ELR (cell line): ENCODE measurements at places on chromosomes 5 and 9.

DNA sequence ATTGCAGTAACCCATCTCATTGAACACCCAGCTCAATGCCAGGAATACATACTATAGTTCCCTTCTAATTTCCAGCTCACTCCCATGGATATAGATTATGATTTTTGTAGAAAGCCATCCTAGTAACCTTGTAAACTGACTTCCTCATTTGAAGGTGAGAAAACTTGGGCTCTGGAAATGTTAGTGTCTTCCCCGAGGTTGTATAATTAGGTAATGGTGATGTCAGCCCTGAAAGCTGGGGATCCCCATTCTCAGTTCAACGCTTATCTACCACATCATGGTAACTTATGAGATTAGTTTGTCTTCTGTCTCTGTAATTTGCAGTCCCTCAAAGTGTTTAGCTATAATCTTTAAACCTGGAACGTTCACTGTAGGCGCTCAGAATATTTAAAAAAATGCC is 34.6 kb upstream of the PTCH1 start:
- no peak for DNase-seq

DNA sequence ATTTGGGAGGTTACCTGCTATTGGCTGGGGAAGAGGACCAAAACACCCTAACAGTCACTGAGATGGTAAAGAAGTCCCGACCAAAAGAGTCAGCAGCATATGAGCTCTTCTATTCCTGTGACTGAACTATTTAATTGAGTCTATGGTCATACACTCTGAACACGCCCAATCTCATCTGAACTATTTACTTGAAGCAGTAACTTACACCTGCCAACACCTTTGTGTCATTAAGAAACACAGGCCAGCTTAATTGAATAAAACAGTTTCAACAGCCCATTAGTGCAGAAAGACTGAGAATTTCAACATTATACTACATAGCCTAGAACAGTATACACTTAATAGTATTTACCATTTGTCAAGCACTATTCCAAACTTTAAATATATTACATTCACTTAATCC is 47.8 kb downstream of the NR6A1 start:
- DNase-seq: no peak

- DNase-seq: no peak
Observed at GRCh38 chr9:759541-759940, 82.0 kb upstream of the DMRT1 start.

GRCh38 chr9:1882711-1883403 is 132.3 kb upstream of the SMARCA2 start:
- no peak for DNase-seq

- no peak for DNase-seq
Observed at GRCh38 chr5:132375957-132376356, 6.4 kb downstream of the SLC22A5 start.

DNA sequence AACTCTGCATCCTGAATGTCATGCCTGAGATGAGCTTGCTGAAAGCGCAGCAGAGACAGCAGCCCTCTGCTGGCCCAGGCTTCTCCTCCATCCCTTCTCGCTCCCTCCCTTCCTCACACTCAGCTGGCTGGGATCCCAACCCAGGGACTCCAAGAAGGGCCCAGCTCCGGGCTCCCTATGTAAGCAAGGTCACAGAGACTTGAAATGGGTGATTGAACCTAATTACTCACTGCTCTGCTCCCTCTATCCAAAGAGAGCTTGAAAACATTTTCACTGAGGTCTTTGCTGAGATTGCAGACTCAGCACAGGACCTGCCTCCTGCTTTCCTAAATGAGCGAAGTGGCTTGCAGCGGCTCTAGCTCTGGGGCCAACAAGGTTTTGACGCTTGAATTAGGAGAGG is 42.8 kb downstream of the RAPGEF1 start:
- no peak for DNase-seq

GRCh38 chr9:127903557-127904475 is 4.4 kb upstream of the ST6GALNAC6 start:
- no peak for DNase-seq

GRCh38 chr5:157610990-157611389 is 35.4 kb upstream of the ADAM19 start:
- DNase-seq: no peak
